NCI-H446 (cell line): ENCODE measurements at places on chromosomes 1 and 21.

DNA sequence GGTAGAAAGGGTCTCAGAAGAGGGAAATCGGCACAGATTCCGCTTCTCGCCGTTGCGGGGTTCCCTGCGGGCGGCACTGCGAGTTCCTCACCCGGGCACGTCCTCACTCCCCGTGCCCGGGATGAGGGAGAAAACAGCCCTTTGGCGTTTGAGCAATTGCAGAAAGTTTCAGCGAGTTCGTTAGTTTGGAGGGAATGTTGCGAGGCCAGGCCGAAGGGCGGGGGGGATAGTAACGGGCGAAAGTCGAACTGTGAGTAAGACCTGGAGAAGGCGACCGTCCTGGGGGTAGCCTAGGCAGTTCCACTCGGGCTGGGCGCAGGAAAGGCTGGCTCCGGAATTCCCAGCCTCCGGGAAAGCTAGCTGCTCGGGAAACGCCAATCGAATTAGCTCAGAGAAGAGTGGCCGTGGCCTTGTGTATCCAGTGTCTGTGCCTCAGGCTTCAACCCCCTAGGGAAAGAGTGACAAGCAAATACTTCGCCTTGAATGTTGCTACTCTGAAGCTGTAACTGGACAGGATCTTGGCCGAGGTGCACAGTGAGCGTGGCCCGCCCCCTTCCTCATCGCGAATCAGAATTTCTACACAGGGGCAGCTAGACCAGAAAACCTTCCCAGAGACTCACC, 787 bp downstream of the PTGFR start:
- DNase-seq = peak; percentile 67

DNA sequence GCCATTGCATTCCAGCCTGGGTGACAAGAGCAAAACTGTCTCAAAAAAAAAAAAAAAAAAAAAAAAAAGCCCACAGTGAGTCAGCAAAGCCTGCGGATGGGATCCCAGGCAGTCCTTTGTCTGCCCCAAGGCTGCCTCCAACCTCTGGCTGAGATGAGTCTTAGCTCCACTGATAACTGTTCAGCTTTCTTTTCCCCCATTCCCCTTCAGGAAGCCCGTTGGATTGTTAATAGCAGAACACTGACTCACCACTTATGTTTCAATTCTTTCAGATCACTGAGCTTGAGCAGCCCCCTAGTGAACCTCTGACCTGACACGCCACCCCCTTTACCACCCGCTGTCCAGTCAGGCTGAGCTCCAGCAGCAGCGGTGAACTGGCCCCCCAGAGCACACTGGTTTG, 57.5 kb downstream of the ERG start:
- DNase-seq = no peak

DNA sequence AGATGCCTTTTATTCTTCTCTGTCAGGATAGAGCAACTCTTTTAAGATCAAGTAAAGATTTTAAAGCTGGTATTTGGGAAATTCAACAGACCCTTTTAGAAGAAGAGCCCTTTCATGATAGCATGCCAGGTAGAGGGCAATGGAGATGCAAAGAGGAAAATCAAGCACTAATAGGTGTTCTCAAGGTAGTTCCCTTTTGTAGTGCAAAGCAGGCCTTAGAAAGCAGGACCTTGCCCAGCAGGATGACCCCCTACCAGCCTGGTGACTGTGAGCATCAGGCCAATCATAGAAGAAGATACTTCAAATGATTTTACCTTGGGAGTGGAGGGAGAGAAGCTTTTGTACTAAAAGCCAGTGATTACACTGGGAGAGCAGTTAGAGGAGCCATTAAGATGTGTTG, 381.4 kb upstream of the ZRANB2 start:
- DNase-seq = no peak

GRCh38 chr1:184166485-184166884, 115.0 kb downstream of the TSEN15 start:
- no peak for DNase-seq

DNA sequence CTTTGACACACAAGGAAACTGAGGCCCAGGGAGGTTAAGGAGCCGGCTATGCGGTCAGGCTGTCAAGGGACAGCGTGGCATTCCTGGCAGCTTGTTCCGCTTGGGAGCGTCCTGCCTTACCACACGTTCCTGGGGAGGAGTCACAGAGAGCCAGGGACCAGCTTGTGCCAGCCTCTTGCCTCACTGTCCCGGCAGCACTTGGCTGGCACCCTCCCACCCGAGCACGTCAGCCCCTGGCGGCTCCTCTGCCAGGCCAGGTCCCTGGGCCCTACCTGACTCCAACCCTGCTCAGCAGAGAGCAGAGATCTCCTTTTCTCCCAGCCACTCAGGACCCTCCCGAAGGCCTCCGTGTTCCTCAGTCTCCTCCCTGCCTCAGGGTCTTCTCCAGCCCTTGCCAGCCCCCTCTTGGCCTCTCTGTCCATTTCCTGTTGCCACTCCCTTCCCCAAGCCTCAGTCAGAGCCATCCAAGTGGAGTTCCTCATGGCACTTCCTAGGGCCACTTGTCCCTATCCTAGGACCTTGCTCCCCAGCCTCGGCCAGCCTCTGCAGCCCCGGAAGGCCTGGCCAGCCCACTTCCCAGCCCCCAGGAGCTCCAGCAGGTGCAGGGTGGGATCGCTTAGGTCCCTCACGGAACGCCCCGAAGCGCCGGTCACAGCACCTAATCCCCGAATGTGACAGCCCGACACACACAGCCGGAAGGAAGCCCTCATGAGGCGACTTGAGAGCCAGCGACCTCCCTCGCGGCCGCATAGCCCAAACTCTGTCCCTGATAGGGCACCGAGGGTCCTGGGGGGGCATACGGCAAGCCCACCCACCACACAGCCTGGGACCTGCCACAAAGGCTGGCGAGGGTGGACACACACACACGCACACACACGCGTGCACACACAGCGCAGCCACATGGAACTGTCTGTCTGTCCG, 130.3 kb downstream of the CASZ1 start:
- DNase-seq = no peak

DNA sequence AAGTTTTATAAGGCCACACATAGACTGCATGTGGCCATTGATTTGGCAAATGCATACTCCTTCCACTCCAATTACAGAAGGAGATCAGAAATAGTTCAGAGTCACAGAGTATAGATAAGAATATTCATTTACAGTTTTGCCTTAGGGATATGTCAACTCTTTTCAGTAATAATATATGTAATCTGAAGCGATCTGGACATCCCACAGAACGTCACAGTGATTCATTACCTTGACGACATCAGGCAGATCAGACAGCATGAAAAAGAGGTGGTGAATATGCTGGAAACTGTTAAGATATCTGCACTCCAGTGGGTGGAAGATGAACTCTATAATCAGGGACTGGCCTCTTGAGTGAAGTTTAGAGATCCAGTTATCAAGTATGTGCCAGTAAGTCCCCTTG, 240.4 kb downstream of the DPYD start:
- no peak for DNase-seq

GRCh38 chr1:44472620-44473525, 67.8 kb downstream of the RNF220 start:
- DNase-seq = no peak

GRCh38 chr1:201921952-201922558, 24.3 kb downstream of the LMOD1 start:
- no peak for DNase-seq
